ENCODE measurements at places on chromosomes 3 and 15. TPM values are rescaled to one million over a fixed set of nuclear protein-coding genes. Genes with fewer than 3 reads are reported as not detected.

PCLAF gene
- 21.2 TPM for total RNA-seq

AP4E1 gene
- total RNA-seq: 12.4 TPM

DNA sequence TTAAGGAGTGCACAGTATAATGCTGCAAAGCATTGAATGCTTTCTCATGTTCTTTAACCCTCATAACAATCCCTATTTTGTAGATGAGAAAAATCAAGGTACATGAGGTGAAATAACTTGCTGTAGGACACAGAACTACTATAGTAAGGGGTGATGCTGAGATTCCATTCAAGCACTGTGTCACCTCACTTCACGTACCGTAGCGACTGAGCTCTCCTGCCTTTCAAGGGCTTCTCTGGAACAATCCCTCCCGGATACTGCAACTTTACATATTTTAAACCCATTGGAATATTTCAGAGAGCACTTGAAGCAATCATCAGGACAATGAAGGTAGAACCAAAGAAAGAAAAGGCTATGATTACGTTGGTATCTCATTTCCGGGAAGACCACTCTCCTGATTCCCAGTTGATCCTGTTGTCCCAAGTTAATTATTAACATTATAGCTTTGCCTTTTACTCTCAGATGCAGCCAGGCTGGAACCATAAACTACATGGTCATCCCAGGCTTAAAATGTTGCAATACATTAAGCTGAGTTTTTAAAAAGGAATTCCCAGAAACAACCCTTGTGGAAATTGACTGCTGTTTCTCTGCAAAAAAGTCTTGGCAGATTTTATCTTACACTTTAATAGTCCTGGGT lies 252.2 kb upstream of the IGF1R start:
- H3K4me3 ChIP-seq: no peak overlapping the region
- H3K27me3 ChIP-seq: no peaks in the 10 kb centered on the region
- H3K4me1 ChIP-seq: no peaks in the 10 kb centered on the region
- H3K36me3 ChIP-seq: no peaks in the 10 kb centered on the region

DNA sequence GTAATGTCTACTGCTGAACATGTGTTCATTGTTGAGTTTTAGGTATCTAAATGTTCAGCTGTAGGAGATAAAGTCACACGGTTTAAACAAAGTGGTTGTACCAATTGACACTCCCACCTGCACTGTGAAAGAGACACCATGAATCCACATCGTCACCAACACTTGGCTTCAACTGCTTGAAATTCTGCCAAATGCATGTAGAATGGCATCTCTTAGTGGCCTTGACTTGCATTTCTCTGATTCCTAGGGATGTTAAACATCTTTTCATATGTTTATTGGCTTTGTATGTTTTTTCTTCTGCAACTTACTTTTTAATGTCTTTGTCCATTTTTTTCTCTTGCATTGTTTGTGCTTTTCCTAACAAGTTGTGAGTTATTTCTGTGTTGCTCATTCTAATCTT lies 43.4 kb downstream of the RPLP1 start:
- H3K27me3 ChIP-seq: no peaks in the 10 kb centered on the region
- H3K27ac ChIP-seq: no peak overlapping the region
- H3K4me3 ChIP-seq: no peak overlapping the region
- H3K36me3 ChIP-seq: no peaks in the 10 kb centered on the region
- DNase-seq: no peak
